ENCODE measurements at places on chromosomes 4 and X.

- peak; percentile 34 for DNase-seq
These were observed at the start of gene HHIP for GRCh38 chr4:144645631-144646522. Gene HHIP (plus strand): TSS chr4:144646156. CDS start chr4:144646676, 520 bp downstream.

- peak; percentile 81 for DNase-seq
These were observed 37.3 kb upstream of the GK2 start for GRCh38 chr4:79445371-79445781.

DNA sequence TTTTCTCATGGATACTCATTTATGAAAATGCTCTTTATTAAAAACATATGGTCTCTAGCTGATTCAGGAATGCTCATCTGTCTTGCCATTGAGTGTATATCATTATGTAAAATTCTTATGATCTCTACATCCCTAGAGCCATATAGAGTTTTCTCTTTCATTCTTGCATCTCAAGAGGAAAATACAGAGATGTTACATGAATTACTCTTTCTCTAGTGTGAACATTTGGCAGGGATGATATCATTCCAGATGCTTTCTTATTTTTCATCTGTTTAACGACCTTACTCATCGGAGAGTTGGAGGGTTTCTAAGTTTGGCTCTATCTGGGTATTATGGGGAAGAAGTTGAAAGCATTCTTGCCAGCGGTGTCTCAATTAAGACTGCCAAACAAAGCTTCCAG lies 202.9 kb upstream of the SLC7A11 start:
- DNase-seq: no peak

DNA sequence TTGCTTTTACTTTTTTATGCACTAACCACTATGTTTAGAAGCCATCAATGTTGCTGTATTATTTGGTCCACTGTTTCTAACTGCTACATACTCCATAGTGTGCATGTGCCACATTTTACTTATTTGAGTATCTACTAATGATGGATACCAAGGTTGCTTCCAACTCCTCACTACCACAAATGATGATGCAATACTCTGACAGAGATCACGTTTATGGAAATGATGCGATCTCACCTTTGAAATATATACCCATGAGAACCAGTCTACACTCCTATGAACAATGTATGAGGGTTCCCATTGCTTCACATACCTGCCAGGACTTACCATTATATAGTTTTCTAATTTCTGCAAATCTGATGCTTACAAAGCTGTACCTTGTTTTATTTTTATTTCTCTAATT lies 44.2 kb downstream of the HUWE1 start:
- no peak for DNase-seq

DNA sequence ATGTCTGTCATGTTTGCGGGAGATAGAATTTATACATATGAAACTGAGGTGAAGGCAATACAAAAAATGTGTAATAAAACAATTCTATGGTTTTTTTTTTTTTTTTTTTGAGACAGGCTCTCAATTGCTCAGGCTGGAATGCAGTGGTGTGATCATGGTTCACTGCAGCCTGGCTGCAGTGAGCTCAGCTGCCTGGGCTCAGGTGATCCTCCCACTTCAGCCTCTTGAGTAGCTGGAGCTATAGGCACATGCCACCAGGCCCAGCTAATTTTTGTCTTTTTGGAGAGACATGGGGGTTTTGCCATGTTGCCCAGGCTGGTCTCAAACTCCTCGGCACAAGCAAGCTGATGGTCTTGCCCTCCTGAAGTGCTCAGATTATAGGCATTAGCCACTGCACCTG lies 10.1 kb downstream of the RADX start:
- no peak for DNase-seq
